ENCODE measurements at places on chromosomes 16 and 17.

GRCh38 chr16:86911437-86911958 lies 333.1 kb downstream of the FOXL1 start:
- no peak for DNase-seq

- peak; percentile 69 for DNase-seq
Observed at GRCh38 chr17:58402679-58403078, 14.7 kb downstream of the RNF43 start.

DNA sequence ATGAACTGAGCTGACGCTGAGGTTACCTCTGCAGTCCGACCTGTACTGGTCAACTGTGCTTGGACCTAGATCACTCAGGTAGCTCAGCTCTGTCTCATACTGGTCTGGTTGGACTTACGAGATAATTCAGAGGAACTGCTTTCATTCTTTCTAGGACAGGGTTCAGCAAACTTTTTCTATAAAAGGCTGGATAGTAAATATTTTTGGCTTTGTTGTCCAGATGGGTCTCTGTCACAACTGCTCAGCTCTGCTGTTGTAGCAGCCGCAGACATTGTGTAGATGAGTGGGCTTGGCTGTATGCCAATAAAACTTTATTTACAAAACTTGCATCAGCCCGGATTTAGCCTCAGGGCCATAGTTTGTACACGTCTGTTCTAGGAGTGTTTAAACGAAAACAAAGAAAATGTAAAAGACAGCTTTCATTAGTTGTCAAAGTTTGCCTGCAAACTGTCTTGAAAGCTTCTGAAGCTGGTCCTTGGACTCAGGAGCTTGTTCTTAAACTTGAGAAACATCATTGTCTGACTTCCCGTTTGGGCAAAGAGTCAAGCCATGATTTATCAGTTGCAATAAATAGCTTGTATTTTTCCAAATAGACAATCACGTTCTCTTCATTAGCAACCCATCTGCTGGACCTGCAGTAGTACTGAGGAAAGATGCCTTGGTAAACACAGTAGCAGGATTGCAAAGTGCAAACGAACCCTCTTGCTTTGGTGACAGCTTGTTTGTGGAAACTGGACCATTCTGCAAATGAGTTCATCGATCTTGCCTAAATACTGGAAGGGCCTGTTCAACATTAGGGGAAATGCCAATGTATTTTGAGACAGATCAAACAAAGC lies 253.4 kb downstream of the SNX29 start:
- DNase-seq, result no peak

DNA sequence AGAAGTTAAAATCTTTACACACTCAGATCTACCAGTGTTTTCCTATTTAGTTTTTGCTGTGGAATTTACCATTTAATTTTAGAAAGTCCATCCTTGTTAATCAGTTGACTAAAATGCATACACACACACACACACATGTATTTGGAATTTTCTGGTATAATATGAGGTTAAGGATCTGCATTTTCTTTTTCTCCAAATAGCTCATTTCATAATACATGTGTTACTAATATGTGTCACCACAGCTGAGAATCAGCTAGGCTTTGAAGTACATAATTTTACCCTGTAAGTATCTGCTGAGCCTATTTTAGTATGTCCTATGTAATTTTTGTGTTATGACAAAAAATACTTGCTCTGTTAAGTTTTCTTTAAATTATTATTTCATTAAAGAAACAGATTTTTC lies 143.2 kb downstream of the PHKB start:
- DNase-seq, result no peak

- DNase-seq, result no peak
Observed at GRCh38 chr17:68356520-68356919, 65.2 kb downstream of the ARSG start.

GRCh38 chr17:77054936-77055335 lies 85.8 kb upstream of the SEC14L1 start:
- DNase-seq, result peak; percentile 77

GRCh38 chr17:57121308-57122042 lies 36.4 kb downstream of the AKAP1 start:
- peak; percentile 89 for DNase-seq

GRCh38 chr17:58329810-58330537 lies 1.4 kb upstream of the TSPOAP1 start:
- DNase-seq, result no peak

- no peak for DNase-seq
Observed at GRCh38 chr16:13645601-13646245, 274.2 kb upstream of the ERCC4 start.

GRCh38 chr16:2498531-2499253 lies 15.1 kb upstream of the ATP6V0C start:
- no peak for DNase-seq

DNA sequence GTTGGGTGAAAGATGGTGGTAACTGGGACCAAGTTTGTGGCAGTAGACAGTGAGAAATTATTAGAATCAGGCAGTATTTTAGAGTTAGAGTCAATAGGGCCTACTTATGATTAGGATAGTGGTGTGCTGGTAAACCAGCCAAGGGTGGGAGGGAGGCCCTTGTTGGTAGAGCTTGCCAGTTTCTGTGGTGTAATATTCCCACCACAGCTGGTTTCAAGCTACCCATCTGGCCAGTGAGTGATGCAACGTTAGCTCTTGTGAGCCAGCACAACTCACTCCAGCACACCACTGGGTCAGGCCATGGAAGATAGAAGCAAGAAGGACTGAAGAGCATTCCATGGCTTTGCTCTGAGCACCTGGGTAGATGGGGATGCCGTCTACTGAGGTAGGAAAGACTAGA lies 34.9 kb downstream of the GNAO1 start:
- DNase-seq, result no peak

- DNase-seq, result no peak
Observed at GRCh38 chr16:681746-682427, 1.7 kb downstream of the STUB1 start.

DNA sequence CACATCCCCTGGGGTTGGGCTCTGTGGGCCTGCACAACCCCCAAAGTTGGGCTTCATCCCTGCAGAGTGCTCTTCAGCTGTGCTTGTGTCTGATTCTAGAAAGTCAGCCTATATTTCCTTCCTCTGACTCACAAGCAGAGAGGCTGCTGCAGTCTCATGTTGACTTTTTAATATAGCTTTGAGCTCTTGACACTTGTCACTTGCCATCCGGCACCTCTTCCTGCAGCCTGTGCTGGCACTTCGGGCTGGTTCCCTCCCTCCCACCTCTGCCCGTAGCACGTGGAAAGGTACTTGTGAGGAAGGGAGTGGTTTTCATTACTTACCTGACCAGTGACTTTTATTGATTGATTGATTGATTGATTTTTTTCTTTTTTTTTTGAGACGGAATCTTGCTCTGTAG lies 19.0 kb upstream of the JPT2 start:
- no peak for DNase-seq

- DNase-seq, result no peak
Observed at GRCh38 chr17:31156326-31156725, 61.5 kb downstream of the NF1 start.

GRCh38 chr16:51773071-51773890 lies 622.2 kb upstream of the SALL1 start:
- peak; percentile 71 for DNase-seq

DNA sequence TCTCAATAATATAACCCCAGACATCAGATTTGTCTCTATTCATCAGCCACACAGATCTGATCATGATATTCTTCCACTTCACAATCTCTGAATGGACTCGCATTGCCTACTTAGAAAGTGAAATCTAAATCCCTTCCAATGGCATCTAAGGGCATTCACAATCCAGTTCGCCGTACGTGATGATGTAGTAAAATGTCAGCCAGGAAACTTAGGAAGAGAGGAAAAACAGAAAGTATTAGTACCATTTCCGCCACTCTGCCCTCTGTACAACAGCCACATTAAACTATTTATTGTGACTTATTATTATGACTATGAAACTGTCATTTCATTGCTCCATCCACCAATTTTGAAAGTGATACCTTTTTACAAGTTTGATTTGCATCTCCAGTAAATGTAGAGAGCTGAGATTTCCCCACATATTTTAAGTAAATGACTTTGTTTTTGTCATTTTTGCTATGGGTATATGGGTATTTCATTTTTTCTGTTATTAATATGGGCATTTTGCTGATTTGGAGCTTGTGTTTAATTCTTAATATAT lies 69.4 kb upstream of the SMIM36 start:
- no peak for DNase-seq

DNA sequence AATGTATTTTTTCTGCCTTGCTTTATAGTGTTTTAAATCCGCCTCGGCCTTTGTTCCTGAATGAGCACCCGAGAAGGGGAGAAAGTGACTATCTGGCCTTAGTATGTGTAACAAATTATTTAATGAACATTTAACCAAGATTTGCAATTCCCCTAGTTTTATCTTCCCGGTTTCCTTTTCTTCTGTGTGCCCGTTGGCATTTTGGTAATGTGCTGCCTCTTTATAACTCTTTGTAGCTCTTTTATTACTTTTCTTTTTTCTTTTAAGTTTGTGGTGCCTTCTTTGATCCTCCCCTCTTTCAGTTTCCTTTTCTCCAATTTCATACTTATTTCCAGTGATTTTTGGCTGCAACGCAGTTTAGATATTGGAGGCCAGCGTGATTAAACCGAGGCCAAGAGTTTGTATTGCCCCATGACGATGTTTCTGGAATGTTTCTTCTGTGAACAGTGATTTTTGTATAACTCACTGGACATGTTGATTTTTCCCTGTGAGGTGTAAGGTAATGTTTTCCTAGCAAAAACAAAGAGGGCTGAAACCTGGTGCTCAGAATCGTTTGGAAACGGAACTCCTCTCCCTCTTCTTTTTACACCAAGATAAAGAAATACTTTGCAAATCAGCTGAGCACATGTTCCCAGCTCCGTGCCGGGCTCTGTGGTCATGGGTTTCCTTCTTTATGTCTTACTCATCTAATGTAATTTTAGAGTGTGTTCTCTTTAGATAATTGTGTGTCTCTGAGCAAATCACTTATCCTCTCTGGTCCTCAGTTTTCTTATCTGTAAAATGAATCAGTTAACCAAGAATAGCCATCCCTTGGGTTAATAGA lies 344.3 kb downstream of the WWOX start:
- no peak for DNase-seq

- DNase-seq, result peak; percentile 92
Observed at GRCh38 chr16:67415872-67416793, at the start of gene ZDHHC1. Gene ZDHHC1, minus strand, starts transcription at chr16:67416477. Its CDS starts 8,702 bp downstream, at chr16:67407775.

DNA sequence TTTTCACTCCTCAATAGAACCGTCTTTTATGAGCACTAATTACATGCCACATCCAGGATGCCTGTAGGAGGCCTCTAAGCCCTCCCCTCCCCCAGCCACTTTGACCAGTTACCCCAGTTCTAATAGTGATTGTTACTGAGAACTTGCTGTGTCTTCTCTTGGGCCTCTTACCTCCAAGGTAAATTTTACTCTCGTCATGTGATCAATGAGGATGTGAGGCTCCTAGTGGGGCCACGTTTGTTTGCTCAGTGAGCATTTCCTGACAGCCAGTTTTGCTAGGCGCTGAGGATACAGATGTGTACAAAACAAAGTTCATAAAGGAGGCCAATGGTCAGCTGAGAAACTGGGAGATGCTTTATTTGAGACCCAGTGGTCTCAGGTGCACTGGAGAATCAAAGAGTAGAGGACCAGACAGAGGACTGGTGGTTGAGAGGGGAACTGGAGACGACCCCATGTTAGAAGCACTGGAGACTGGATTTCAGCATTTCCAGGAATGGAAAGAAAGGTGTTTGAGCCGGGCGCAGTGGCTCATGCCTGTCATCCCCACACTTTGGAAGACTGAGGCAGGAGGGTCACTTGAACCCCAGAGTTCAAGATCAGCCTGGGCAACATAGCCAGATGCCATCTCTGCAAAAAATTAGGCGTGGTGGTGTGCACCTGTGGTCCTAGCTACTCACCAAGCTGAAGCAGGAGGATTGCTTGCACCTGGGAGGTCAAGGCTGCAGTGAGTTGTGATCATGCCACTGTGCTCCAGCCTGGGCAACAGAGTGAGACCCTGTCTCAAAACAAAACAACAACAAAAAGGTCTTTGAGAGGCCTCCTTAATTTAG lies 2.6 kb downstream of the ATP2C2 start:
- no peak for DNase-seq

DNA sequence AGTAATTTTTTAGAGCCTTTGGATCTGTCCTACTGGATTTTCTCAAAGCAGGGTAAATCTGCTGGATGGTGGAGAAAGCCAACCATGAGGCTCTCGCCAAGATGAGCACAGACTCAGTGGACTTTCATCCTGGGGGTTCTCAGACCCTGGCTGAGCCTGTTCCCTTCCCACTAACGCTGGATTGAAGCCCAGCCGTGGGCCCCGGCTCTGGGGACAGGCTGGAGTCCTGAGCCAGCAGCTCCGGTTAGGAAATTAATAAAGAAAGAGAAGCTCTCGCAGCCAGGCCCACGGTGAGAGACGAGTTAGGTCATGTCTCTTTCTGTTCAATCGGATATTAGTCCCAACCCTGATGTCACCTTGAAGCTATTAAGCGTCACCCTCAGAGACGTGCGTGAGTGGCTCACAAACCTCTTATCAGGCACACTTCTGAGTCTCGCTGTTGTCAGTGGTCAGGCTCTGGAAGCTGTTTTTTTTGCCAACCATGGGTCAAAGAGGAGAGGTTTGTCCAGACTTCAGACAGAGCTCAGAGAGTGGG lies 27.1 kb downstream of the MEOX1 start:
- DNase-seq, result no peak

- DNase-seq, result peak; percentile 95
Observed at GRCh38 chr17:27915709-27916108, 22.5 kb upstream of the LYRM9 start.

Data from endodermal cell (in vitro differentiated cells).